ENCODE measurements at places on chromosomes 12 and 14.

DNA sequence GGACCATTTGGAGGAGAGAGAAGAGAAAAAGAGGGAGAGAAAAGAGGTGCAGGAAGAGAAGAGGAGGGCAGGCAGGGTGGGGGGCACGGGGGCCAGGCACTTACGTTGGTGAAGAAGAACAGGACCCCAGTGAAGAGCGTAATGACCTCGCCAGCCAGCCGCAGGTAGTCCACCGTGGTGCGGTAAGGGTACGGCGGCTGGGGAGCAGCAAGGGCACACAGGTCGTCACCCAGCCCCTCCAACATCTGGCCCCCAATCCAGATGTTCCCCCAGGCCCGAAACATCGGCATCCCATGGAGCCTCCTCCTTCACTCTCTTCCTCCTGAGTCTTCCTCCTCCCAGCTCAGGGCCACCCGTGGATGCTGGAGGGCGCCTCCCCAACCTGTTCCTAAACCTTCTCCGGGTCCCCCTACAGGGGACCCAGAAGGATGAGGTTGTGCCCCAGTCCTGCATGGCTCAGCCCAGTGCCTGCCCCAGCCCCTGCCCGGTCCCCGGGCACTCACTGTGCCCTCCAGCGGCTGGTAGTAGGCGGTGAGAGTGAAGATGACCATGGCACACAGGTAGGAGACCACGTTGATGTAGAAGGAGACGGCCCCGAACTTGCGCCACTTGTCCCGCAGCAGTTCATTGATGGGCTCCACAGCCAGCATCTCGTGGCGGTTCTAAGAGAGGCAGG lies 39.2 kb downstream of the TRPV4 start:
- DNase-seq: no peak

DNA sequence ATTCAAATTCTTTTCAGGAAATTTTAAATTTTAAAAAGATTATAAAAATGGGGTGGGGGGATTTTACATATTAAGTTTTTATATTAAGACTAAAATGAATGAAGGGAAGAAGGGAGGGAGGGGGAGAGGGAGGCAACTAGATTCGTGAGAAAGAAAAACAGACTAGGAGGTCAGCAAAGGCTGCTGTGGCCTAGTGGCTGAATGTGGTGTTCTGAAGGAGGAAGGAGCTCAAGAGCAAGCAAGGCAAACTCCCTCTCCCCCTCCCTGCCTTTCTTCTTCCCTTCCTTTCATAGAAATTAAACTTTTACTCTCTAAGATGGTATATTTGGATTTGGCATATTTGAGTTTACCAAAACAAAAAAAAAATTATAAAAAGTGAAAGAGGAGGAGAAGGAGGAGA lies 18.1 kb downstream of the DYRK2 start:
- DNase-seq: no peak

GRCh38 chr14:65195042-65195719 lies 92.9 kb upstream of the MAX start:
- DNase-seq: no peak

GRCh38 chr14:72682188-72682587 lies 211.7 kb downstream of the DPF3 start:
- no peak for DNase-seq

- no peak for DNase-seq
Measured at GRCh38 chr12:72740064-72740463, 467.9 kb downstream of the TRHDE start.

DNA sequence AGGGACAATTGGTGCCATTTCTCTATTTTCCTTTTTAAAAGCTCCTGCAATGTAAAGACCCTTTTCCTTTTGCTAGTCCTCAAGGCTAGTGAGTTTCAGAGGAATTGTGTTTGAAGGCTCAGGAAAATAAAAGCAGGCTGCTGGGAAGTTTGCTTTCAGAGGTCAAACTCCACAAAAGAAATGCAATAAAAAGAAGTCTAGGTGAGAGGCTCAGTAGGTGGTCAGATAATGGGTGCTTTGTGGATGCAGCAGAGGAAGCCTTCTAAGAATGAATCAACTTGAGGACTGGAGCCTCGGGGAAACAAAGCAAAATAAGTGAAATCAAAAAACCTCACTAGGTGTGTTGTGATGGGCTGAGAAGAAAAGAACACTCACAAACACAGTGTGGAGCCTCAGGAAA lies 10.3 kb downstream of the CCDC175 start:
- DNase-seq: no peak

- DNase-seq: no peak
Measured at GRCh38 chr14:77043177-77043983, 14.9 kb upstream of the IRF2BPL start.

- no peak for DNase-seq
Measured at GRCh38 chr14:97748616-97749015, 951.4 kb downstream of the VRK1 start.

GRCh38 chr12:64273527-64274403 lies 51.7 kb upstream of the KICS2 start:
- DNase-seq: no peak

DNA sequence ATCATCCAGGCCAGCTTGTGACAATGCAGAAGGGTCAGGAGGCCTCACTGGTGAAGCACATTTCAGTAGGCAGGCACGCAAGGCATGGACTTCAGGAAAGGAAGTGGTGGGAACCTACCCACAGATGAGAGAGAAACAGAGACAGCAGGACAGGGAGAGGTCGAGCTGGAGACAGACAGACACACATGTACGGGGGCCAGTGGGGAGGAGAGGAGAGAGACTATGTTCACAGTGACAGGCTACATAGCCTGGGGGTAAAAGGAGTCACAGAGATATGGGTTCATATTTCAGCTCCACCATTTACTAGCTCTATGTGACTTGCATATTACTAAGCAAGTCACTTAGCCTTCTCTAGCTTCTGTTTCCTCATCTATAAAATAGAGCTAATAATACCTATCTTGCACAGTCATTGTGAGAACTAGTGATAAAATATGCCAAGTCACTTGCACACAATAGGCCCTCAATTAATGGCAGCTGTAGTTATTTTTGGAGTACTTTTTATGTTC lies 91.1 kb upstream of the FUT8 start:
- DNase-seq: no peak

DNA sequence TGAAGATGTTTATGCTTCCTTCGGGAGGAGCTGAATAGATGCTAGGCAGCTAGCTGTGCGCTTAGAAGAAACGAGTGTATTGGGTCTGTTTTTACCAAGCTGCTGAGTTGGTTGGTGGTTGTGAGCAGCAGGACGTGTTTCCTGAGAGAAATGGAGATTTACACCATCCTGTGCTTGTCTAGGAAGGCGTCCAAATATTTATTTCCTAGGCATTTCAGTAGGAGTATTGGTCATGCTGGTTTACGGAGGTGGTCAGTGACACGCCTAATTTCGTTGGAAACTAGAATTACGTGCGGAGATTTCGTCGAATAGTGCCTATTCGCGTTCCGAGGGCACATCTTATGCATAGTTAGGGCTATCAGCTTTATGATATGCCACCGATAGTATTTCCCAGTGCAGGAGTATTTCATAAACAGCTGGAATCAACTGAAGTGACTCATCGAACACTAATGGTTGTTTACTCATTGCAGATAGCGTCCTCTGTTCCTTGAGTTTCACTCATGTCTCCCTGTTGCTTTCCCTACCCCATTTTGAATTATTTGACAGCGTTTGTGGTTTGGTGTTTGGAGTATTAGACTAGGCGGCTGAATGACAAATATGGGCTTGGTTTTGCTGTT lies 780 bp downstream of the TBC1D15 start:
- no peak for DNase-seq

GRCh38 chr12:98453070-98453469 lies 62.3 kb upstream of the TMPO start:
- no peak for DNase-seq

- no peak for DNase-seq
Measured at GRCh38 chr12:41521872-41522379, 333.8 kb downstream of the PDZRN4 start.

- no peak for DNase-seq
Measured at GRCh38 chr12:54631551-54631950, 3.1 kb downstream of the LACRT start.

- no peak for DNase-seq
Measured at GRCh38 chr14:66918527-66918926, 270.7 kb upstream of the GARIN2 start.

GRCh38 chr14:34355584-34356263 lies 106.3 kb downstream of the SPTSSA start:
- DNase-seq: no peak

DNA sequence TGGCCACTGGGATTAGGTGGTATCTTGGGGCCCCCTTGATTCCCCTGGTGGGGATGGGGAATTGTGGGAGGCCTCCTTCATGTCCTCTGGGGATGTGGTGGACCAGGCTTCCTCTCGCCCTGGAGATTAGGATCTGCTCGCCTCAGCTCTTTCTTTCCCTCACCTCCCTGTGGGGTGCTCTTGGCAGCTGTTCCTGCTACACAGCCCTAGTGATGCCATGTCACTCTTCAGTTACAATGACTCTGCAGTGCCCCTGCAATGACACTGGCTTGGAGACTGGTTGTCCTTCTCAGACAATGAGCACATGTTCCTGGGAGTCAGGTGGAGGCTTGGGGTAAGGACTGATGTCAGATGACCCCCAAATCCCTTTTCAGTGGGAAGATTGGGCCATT lies 83.9 kb downstream of the ADCK1 start:
- no peak for DNase-seq

DNA sequence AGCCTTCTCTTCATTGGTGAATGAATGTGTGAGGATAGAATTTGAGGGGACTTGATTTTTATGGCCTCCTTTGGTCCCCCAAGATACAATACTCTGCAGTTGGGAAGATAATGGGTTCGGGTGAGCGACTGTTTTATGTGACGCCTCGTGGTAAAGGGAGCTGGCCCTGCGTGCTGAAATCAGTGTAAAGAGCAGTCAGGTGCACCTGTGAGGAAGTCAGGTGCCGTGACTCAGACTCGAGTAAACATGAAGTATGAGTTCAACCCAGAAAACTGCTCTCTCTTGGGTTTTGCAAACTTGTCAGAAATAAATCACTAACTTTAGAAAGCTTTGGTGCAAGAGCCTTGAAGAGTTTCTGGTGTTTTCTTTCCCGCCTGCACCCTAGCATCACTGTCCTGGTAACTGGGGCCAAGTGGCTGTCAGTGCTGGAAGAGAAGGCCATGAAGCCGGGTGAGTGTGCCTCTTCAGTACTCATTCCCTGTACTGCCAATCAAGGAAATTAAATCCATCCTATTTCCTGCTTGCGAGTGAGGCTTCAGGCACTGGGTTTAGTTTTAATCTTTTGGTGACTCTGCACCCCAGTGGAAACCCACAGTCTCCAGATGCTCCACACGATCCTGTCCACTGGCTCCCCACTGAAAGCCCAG lies 59.2 kb downstream of the AACS start:
- no peak for DNase-seq

DNA sequence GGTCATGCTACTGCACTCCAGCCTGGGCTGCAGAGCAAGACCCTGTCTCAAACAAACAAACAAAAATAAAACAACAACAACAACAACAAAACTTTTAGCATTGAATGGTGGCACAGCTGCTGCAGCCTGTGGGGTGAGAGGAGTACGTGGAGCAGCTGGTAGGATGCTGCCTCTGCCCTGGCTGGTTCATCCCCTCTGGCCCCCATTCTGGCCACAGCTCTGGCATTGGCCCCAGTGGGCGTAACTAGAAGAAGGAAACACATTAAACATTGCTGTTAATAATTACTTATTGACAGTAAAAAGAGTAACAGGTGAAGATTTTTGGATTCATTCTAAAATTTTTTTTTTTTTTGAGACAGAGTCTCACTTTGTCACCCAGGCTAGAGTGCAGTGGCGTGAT lies 28.8 kb upstream of the C2CD5 start:
- DNase-seq: no peak

- no peak for DNase-seq
Measured at GRCh38 chr14:67738740-67739504, 37.2 kb downstream of the RDH12 start.

- DNase-seq: no peak
Measured at GRCh38 chr12:45425426-45425825, 209.5 kb downstream of the ANO6 start.

GRCh38 chr12:49208676-49209075 lies 19.8 kb upstream of the TUBA1A start:
- no peak for DNase-seq

GRCh38 chr14:68939893-68940613 lies 39.0 kb downstream of the ACTN1 start:
- no peak for DNase-seq

DNA sequence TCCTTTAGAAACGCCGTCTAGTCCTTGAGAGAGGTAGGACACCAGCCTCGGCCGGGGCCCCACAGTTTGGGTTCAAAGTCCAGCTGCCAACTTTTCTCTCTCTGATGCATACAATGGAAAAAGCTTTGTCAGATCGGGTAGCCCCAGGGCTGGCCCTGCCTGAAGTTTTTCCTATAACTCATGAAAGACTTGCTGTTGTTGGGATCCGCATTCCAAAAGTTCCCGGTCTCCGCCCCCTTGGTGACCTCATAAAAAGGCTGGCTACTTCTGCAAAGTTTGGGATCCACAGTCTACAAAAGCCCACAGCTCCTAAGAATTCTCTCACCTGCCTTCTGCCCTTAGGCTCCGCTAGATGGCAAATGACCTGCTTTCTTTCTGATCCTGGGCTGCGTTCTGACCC lies 35.3 kb upstream of the CLEC6A start:
- DNase-seq: no peak

DNA sequence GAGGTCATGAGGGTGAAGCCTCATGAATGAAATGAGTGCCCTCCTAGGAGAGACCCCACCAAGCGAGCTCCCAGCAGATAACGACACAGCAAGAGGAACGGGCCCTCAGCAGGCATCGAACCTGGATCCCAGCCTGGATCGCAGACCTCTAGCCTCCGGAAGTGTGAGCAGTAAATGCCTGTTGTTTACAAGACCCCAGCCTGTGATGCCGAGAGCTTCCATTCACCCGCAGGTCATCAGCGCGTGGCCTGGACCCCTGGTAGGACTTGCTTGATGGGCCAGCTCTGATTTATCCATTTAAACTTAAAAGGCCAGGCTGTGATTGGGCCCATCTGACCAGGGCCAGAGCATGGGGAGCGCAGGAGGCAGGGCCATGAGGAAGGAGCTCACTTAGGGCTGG lies 7.0 kb downstream of the TMEM179 start:
- no peak for DNase-seq

DNA sequence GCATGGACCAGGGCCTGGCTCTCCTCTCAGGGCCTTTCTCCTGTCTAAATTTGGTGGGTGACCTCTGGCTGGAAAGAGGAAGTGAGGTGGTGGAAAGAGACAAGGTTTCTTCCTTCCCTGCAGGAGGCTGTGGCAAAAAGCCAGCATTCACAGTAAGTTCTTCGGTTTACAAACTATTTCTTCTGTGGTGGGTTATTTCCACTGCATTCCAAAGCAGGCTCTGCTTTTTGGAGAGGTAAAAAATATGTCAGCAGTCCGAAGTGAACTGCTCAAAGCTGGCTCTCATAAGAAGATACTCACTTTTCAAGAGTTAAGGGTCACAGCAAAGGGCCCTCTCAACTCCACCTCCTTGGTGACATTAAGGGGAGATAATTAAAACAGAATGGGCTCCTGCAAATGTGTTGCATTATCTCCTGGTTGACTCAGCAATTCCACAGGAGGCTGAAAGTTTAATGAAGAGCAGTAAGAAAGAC lies 48.9 kb upstream of the POC1B start:
- DNase-seq: no peak

- no peak for DNase-seq
Measured at GRCh38 chr14:102683399-102684297, 91.2 kb downstream of the RCOR1 start.

Measured in stimulated activated CD8-positive, alpha-beta memory T cell treated with anti-CD3 and anti-CD28 coated beads, Interleukin-4, amount 100 ng/mL, for 1 hour (primary cell).